ENCODE measurements at places on chromosomes 7 and 10. TPM values are rescaled to one million over a fixed set of nuclear protein-coding genes. Genes with fewer than 3 reads are reported as not detected.

Gene CCL24
- polyA plus RNA-seq = 2.1 TPM

Gene EPO
- polyA plus RNA-seq = not detected

Gene HABP2
- 0.76 TPM for polyA plus RNA-seq

Gene HOXA4
- 17.0 TPM for polyA plus RNA-seq

Gene MIOS
- polyA plus RNA-seq = 16.3 TPM
